Tibial nerve (tissue), 4 donors: ENCODE measurements at places on chromosomes 4 and X.

GRCh38 chrX:41133551-41133950 lies 48.3 kb downstream of the USP9X start:
- no peaks in the 10 kb centered on the region for H3K4me1 ChIP-seq
- DNase-seq: no peak
- H3K4me3 ChIP-seq: no peak overlapping the region
- H3K36me3 ChIP-seq: no peaks in the 10 kb centered on the region

DNA sequence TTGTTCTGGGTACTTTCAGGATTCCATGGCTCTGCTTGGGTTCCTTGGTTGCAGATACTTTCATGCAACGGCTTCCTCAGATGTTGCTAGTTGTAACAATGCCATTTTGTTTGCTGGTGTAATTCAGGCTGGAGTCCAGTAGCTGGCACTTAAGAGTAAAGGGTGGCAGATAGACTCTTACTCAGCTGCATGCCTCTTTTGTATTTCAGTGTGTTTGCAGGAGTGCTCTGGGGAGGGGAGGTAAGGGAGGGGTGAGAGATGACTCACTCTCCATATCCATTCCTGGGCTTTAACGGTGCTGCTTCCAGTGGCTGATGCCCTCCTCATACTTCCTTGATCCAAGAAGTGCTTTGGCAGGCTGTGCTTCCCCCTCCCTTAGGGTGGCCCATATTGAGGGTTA lies 155.2 kb downstream of the ZNF330 start:
- no peak for DNase-seq
- no peak overlapping the region for H3K4me3 ChIP-seq
- H3K4me1 ChIP-seq: no peaks in the 10 kb centered on the region

DNA sequence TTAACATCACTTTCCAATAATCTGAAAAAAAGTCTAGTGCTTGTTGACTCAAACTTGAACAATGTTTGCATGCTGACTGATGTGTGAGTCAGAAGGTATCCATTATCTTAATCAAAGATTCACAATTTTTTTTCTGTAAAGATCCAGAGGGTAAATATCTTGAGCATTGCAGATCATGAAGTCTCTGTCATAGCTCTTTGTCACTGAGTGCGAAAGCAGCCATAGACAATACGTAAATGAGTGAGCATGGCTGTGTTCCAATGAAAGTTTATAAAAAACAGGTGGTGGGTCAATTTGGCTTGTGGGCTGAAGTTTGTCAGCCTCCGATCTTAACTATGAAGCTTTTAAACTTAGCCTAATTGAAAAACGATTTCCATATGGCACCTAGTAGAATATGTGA lies 37.7 kb downstream of the NHS start:
- no peak overlapping the region for H3K27ac ChIP-seq
- H3K4me1 ChIP-seq: no peaks in the 10 kb centered on the region
- DNase-seq: no peak
- no peak overlapping the region for H3K4me3 ChIP-seq
- H3K27me3 ChIP-seq: no peaks in the 10 kb centered on the region

DNA sequence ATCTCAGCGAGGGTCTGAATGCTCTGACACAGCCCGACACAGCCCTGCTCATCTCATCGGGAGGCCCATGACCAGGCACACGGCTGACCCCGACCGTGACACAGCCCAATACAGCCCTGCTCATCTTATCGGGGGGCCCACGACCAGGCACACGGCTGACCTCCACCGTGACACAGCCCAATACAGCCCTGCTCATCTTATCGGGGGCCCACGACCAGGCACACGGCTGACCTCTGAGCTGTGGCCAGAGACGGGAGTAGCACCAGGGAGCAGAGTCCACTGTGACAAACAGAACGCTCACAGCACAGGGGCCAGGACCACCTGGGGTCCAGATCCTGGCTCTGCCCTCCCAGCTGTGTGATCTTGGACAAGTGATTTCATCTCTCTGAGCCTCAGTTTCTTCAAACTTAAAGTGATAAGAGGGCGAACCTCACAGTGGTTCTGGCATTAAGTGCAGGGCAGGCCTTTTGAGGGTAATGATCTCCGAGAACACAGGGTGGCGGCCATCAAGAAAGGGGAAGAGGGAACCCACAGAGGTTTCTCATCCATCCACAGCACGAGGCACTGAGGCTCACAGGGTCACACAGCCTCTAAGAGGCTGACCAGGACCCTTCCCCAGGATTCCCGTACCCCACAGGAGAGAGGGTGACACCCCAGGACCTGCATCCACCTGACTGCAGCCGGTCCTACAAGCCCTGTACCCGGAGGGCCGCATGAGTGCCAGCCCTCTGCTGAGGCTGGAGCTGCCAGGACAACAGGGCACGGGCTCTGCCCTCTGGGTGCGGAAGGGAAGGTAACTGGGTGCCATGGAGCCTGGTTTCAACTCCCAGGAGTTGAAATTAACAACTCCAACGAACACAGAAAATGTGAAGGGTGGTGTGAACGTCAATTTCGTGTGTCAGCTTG lies 60.1 kb downstream of the WFS1 start:
- peaks cover 12% of the 10 kb centered on the region for H3K27me3 ChIP-seq
- H3K4me3 ChIP-seq: no peak overlapping the region
- H3K36me3 ChIP-seq: no peaks in the 10 kb centered on the region
- H3K4me1 ChIP-seq: peaks cover 8% of the 10 kb centered on the region
- DNase-seq: no peak

GRCh38 chr4:25299476-25300203 lies 12.9 kb upstream of the ZCCHC4 start:
- DNase-seq: no peak
- no peaks in the 10 kb centered on the region for H3K27me3 ChIP-seq
- H3K4me3 ChIP-seq: no peak overlapping the region
- H3K27ac ChIP-seq: no peak overlapping the region
- no peaks in the 10 kb centered on the region for H3K36me3 ChIP-seq

GRCh38 chr4:95318483-95318882 lies 230.3 kb downstream of the UNC5C start:
- H3K4me1 ChIP-seq: no peaks in the 10 kb centered on the region
- no peak for DNase-seq
- no peaks in the 10 kb centered on the region for H3K27me3 ChIP-seq
- no peak overlapping the region for H3K4me3 ChIP-seq
- H3K27ac ChIP-seq: no peak overlapping the region
- no peaks in the 10 kb centered on the region for H3K36me3 ChIP-seq

DNA sequence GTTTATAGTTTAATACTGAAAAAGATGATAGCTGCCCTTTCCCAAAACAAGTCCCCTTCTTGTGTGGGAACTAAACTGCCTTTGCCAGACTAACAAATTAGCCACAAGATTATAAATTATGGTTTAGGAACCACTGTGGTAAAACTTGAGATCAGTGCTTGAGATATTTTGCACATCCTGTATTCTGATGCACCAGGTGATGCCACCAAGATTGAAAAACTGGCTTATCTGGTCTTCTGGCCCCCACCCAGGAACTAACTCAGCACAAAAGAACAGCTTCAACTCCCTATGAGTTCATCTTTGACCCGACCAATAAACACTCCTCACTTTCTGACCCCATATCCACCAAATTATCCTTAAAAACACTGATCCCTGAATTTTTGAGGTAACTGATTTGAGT lies 36.7 kb upstream of the EFNB1 start:
- peaks cover 4% of the 10 kb centered on the region for H3K27me3 ChIP-seq
- no peak for DNase-seq
- no peaks in the 10 kb centered on the region for H3K4me1 ChIP-seq
- no peaks in the 10 kb centered on the region for H3K36me3 ChIP-seq
- H3K27ac ChIP-seq: no peak overlapping the region

DNA sequence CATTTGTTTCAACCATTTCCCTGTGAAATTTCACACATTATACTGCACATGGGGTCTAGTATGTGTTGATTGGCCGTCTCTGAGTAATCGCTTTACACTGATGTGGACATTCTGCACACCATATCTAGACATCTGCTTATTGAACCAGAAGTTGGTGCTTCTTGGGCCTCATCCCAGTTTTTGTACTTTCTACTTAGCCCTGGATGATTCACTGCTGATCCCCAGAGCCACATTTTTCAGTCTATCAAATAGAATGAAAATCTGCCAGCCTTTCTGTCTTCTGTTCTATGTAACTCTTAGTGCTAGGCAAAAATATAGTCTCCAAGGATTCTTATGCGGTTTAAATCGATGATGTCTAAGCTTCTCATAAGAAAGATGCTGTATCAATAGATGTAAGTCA lies 40.5 kb upstream of the RELL1 start:
- no peak for DNase-seq
- H3K27me3 ChIP-seq: no peaks in the 10 kb centered on the region
- no peak overlapping the region for H3K27ac ChIP-seq
- H3K36me3 ChIP-seq: no peaks in the 10 kb centered on the region

DNA sequence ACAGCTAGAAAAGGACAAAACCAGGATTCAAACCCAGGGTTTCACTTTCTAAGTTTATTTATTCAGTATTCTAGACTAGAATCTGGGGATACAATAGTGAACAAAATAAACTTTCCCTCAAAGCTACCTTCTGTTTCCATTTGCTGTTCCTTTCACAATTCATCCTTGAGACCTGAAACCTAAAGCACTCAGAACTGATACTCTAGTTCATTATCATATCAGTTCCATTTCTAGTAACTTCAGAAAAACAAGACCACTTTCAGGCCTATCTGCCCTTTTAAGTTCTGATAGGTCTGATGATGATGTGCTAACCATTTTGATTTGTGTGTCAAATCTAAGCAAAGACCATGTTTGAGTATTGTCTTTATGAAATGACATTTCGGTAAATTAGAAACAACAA lies 7.8 kb upstream of the XK start:
- DNase-seq: no peak
- no peaks in the 10 kb centered on the region for H3K27me3 ChIP-seq
- no peak overlapping the region for H3K4me3 ChIP-seq

DNA sequence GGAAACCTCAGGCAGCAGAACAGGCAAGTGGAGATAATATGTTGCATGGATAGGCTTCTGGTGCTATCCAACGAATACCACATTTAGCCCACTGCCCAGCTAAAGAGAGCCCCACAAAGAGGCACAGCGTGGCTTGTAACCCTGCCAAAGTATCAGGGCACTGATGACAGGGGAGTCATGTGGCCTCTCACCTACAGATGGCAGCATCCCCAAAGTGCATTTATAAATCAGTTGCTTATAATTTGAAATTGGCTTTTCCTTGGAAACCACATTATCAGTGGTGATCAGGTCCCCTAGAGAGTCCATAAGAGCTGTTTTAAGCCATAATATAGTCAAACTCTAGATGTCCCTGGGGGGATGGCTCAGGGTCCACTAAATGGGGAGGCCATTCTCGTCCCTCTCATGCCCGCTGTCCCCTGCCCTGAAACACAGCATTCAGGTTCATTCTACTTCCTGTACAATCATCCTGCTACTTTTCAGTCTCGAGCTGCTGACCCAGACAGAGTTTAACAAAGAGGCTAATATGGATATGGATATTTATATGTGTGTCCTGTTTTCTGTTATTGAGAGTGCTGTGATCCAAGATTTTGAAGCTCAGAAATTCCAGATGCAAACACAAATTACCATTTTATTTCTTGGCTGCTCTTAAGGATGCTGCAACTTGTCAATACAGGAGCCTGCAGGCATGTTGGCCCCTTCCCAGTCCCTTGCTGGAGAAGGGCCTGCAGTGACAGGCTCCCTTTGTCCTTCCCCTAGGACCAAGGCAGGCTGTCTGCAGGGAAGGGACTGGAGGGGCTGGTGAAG lies 28.5 kb downstream of the SRPX start:
- H3K4me1 ChIP-seq: no peaks in the 10 kb centered on the region
- no peak for DNase-seq
- H3K27me3 ChIP-seq: no peaks in the 10 kb centered on the region
- H3K4me3 ChIP-seq: no peak overlapping the region

GRCh38 chr4:119477412-119478053 lies 151.1 kb downstream of the PDE5A start:
- no peaks in the 10 kb centered on the region for H3K4me1 ChIP-seq
- H3K27ac ChIP-seq: no peak overlapping the region
- DNase-seq: no peak
- H3K27me3 ChIP-seq: no peaks in the 10 kb centered on the region
- no peaks in the 10 kb centered on the region for H3K36me3 ChIP-seq

DNA sequence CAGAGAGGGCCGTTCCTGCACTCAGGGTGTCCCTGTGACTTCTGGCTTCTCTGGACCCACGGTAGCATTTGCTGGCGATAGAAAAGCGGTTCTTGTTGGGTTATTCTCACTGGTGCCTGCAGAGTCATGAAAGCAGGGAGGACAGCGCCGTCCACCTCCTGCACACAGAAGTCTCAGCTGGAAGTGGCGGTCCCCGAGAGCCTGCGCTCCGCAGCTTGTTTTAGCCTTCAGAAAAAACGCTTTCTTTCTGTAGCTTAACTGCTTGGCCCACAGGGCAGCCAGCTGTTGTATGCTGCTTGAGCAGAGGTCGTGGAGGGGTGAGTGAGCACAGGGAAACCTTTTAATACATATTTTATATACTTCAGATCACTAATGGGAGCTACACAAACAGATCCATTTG lies 400.7 kb upstream of the FAT1 start:
- no peaks in the 10 kb centered on the region for H3K36me3 ChIP-seq
- no peak overlapping the region for H3K4me3 ChIP-seq
- H3K4me1 ChIP-seq: no peaks in the 10 kb centered on the region
- H3K27me3 ChIP-seq: no peaks in the 10 kb centered on the region

DNA sequence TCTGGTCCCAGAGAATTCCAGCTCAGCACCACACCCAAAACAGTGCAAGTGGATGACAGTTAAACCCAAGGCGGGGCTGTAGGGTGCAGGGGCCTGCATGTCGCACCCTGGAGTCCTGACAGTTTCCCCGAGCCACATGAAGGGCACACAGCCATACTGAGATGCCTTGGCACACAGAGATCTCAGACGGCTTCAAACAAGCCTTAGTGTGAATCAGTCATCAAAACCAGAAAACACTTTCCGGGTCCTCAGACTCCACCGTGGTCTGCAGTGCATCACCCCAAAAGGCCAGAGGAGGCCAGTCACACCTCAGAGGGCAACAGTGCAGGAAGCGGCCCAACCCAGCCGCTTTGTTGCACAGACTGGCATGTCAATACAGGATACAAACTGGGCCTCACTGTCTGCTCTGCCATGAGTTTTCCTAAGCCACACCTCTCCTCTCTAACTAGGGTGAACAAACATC lies 64.6 kb upstream of the ENPP6 start:
- H3K4me1 ChIP-seq: peaks cover 20% of the 10 kb centered on the region
- H3K36me3 ChIP-seq: no peaks in the 10 kb centered on the region
- H3K27ac ChIP-seq: peak overlapping the region; percentile 32
- DNase-seq: peak; percentile 4
- H3K27me3 ChIP-seq: no peaks in the 10 kb centered on the region

GRCh38 chr4:132548463-132548862 lies 600.6 kb upstream of the PCDH10 start:
- no peaks in the 10 kb centered on the region for H3K36me3 ChIP-seq
- DNase-seq: no peak
- H3K27me3 ChIP-seq: no peaks in the 10 kb centered on the region
- no peak overlapping the region for H3K4me3 ChIP-seq

- H3K4me1 ChIP-seq: no peaks in the 10 kb centered on the region
- peak within 1 kb of the TSS; percentile 48 for H3K4me3 ChIP-seq
- peak within 1 kb of the TSS; percentile 78 for H3K27ac ChIP-seq
- peaks cover 16% of the 10 kb centered on the region for H3K36me3 ChIP-seq
- peak; percentile 53 for DNase-seq
Observed at GRCh38 chr4:88697588-88698329, at the start of gene NAP1L5. NAP1L5 (minus strand) TSS chr4:88697829; CDS start chr4:88697754, 75 bp downstream.

GRCh38 chr4:2095236-2096072 lies 36.3 kb downstream of the NAT8L start:
- H3K4me1 ChIP-seq: peaks cover 3% of the 10 kb centered on the region
- H3K4me3 ChIP-seq: no peak overlapping the region
- DNase-seq: no peak
- no peaks in the 10 kb centered on the region for H3K36me3 ChIP-seq

- no peaks in the 10 kb centered on the region for H3K27me3 ChIP-seq
- H3K4me3 ChIP-seq: no peak overlapping the region
- H3K4me1 ChIP-seq: no peaks in the 10 kb centered on the region
Observed at GRCh38 chrX:36721990-36722389, 286.2 kb upstream of the FAM47C start.
